ENCODE measurements at places on chromosomes 4 and X. TPM values are rescaled to one million over a fixed set of nuclear protein-coding genes. Genes with fewer than 3 reads are reported as not detected.

The EVC2 gene
- total RNA-seq, result 16.0 TPM

The APBB2 gene
- 101 TPM for total RNA-seq

The FAM149A gene
- 17.8 TPM for total RNA-seq

The CDKL2 gene
- total RNA-seq, result 2.3 TPM

The COL4A5 gene
- total RNA-seq, result 48.0 TPM

All from aorta (tissue), 5 donors.